Caki2 (cell line): ENCODE measurements at places on chromosomes 2 and 18.

GRCh38 chr2:218997731-218998130, 4.5 kb upstream of the CRYBA2 start:
- DNase-seq: no peak

DNA sequence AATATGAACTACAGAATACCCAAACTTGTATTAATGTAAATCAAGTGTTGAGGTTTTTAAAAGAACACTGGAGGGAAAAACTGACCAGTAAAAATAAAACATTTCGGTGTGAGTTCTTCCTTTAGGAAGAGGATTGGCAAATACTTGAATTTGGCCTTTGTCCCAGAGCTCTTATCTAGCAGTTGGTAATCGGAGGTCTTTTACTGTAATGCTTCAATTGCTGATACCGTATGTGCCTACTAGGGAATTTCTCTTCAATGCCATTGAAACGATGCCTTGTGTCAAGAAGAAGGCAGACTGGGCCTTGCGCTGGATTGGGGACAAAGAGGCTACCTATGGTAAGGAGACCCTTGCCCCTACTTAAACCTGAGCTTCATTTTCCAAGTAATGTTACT, 4.1 kb downstream of the RRM2 start:
- no peak for DNase-seq

DNA sequence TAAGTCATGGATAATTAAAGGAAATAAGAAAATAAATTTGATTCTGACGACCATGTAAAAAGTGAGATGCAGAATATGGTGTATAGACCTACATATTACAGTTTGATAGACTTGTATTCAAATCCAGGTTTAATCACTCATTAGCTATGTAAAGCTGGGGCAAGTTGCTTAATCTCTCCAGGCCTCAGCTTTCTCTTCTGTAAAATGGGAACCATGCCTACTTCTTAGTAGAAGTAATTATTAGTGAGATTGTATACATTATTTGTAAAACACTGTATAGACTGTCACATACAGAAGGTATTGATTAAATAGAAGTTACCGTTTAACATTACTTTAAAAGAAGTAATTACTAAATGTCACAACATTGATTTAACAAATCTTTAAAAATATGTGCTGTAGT, 392.2 kb downstream of the STK39 start:
- DNase-seq: no peak

DNA sequence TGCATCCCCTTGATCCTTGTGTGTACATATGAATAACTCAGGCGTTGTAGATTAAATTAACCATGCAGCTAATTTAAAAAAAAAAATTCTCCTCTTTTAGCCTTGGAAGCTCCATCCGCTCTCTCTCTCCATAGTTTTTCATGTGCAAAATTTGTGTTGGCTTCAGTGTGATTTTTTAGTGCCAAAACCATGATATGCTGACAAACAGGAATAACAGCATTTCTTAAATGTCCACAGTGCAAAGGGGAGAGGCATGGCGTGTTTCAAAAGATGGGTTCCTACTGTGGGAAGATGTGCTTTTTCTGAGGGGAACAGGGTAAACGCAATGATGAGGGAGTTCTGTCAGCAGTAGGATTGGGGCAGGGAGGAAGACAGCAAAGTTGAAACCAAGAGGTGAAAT, 247.0 kb downstream of the ICOS start:
- no peak for DNase-seq

DNA sequence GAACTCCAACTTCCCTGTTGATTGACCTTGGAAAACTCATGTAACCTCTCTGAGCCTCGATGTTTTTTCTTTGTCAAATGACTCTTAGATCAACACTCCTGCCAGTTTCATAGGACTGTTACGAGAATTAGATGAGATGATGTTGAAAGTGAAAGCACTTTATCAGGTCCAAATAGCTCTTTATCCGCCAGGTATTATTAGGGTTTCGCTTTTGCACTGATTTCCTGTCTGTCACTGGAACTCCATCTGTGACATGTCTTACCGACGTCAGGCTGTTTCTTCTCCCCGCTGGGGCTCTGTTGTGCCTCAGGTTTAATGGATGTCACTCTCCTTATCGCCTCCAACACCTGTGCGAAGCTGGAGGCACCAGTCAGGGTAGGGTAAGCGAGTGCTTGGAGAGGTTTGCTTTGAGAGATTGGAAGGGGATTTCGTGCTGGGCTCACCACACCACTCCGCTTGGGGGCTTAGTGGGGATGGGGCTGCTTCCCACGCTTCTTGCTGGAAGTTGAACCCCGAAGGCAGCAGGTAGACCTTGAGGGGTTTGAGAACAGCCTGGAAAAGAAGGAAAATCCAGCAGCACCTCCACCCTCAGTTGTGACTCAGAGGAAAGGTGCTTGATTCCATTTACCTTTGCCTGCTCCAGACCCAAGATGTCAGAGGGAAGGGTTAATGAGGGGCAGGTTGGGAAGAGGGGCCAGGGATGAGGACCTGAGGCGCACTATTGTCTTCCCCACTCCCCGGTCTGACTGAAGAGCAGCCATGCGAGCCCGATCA, 4.3 kb downstream of the GAD1 start:
- DNase-seq: no peak
